Brain pericyte (primary cell): ENCODE measurements at places on chromosomes 1 and 21.

DNA sequence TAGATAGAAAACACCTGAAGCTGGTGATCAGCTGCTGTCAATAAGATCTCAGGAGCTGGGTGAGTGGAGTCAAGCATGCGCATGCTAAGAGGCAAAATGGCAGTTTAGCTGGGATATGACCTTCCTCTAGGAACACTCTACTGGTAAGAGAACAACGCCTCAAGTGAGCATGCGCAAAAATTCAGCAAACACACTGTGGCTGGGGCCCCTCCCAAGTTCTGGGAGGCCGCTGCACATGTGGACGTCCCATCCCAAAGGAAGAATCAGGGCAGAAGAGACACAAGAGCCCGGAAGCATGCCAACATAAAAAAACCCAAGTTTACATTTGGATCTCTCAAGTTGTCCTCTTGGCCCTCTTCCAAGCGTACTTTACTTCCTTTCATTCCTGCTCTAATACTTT, 126.3 kb upstream of the F3 start:
- no peak for DNase-seq

GRCh38 chr1:43573066-43573800, 42.5 kb downstream of the PTPRF start:
- DNase-seq, result peak; percentile 65

- no peak for DNase-seq
Measured at GRCh38 chr1:79501153-79501552, 494.6 kb upstream of the ADGRL4 start.

GRCh38 chr1:87450615-87451209, 122.0 kb downstream of the LMO4 start:
- no peak for DNase-seq

GRCh38 chr21:46622226-46622625, 13.2 kb upstream of the PRMT2 start:
- peak; percentile 85 for DNase-seq

DNA sequence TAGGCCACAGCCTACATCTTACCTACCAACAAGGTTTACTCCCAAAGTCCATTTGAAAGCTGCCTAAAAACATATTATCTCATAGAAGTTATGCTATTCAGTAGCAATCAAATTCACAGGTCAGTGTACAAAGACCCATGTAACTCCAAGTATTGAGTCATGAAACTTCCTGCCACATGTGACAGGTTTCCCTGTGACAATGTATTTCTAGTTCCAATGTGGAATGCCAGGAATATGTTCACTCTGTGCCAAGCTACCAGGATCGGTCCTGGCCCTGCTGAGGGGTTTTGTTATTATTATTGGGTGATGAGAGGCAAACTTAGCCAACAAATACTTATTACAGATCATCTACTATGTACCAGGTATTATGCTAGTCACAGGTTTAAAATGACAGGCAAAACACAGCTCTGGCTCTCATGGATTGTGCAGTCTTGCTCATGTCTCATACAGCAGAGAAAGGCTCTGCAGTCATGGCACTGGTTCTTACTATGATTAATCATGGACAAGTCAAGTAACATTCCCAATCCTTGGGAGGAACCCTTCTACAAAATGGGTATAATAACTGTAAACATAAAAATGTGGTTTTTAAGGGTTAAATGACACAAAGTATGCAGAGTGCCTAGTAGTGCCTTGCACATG, 22.5 kb downstream of the DPH5 start:
- no peak for DNase-seq

GRCh38 chr1:16984717-16985116, 4.3 kb upstream of the MFAP2 start:
- DNase-seq, result peak; percentile 63

DNA sequence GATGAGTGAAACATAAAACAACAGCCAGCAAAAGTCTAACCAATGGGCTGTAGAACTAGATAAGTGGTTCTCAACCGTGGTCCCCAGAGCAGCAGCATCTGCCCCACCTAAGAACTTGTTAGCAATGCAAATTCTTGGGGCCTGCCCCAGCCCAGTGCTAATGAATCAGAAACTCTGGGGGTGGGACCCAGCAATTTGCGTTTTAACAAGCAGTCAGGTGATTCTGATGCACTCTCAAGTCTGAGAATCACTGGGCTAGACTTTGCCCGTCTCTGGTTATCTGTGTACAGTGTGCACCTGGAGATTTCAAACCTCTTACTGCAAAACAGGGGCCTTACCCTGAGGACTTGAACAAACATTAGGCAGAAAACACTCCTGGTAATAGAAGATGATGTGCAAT, 66.5 kb downstream of the PLXNA2 start:
- DNase-seq, result no peak

DNA sequence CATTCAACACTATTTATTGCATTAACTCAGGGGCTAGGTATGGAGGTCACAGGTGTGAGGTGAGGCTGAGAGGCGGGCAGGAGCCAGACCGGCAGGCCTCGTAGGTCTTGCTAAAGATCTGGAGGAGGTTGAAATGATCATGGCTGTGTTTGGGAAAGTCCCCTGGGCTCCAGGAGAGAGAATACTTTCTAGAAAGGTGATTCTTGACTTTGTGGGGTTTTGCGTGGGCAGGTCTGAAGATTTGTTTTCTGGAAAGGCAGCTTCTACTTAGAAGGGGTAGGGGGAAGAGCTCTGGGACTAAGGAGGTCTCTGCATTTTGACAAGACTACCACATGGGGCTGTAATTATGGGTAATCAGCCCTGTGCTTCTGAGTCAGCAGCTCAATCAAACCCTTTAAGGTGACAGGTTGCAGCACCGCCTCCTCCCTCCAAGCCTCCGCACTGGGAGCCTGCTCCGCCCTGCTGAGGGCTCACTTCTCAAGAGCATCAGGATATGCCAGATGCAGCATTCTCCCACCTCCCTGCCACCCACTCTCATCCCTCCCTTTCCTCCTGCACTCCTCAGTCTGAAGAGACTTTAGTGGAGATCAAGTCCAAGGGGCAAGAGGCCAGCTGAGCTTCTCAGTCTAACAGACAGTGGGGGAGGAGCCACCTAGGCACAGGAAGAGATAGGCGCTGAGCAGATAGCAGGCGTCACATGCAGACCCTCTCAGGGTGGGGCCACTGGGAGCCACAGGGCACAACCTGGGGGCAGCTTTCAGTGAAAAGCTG, 30.5 kb downstream of the SLC30A1 start:
- no peak for DNase-seq

DNA sequence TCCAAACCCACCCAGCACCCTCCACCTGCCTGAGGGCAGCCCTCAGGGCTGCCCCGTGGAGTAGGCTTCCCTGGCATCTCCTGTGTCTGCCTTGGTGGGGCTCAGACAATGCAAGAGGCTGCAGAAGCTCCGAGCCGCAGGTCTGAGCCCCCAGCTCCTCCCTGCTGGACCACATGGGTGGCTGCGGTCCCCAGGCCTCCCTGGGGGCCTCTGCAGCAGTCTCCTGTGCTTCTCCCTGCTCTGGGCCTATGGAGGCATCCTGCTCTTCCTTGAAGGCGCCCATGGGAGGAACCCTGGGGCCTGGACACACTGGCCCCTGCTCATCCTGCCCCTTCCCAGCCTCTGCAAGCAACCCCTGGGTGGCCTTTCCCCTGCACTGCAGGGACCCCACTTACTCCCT, 86.1 kb upstream of the ACTRT2 start:
- DNase-seq, result no peak

- DNase-seq, result no peak
Measured at GRCh38 chr21:44486302-44486701, 31.0 kb downstream of the LRRC3 start.

- DNase-seq, result no peak
Measured at GRCh38 chr1:241964550-241965282, 7.1 kb downstream of the BECN2 start.

DNA sequence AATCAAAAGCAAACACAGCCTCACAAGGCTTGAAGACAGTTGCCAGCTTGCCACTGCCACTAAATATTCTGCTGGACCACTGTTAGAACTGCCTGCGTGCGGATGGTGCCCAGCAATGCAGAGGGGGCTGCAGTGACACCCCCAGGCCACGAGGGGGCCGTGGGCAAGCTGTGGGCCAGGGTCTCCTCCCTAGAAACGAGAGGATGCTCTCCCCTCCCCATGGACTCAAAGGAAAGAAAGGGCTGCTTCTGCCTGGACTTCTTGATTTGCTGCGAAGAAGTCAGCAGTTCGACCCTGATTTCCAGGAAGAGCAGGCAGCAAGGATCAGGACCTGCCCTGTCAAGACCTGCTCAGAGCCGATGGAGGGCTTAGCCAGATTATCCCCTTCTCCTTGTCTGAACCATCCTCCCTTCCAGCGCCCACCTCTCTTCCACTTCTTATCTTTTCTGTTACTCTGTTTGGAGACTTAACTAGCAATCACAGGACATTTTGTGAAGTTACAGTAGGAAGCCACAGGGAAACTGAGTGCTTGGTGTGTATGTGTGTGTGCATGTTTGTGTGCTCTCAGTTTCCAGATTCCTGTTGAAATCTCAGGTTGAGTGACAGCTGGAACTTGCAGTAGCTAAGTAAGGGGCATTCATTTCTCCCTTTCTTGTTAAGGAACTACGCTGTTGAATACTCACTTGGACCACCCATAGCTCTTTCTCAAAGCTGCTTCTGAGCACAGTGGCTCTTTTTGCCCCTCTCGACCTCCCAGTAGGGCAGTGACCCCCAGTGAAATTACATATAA, 2.7 kb downstream of the MAN1C1 start:
- DNase-seq, result no peak

DNA sequence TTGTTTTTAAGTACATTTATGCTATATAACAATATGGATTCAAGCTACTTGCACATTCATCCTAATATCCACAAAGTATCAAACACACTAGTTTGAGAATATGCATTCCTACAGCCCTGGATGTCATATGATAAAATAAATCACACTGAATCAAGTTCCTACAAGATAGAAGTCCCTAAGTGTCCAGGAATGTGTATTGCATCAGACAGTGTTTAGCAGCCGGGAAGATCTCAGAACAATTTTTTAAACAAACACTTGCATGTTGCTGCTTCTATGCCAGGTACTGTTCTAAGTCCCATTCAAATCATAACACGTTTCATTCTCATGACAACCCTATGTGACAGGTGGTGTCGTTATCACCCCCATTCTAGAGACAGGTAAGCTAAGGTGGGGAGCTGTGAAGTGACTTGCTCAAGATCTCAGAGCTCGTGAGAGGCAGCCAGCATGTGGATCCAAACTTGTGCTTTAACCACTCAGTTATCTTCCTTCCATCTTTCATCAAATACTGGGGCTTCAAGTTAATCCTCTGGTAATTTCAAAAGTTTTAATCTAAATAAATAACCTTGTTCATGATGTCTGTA, 68.3 kb upstream of the KIF26B start:
- no peak for DNase-seq

- no peak for DNase-seq
Measured at GRCh38 chr1:63824451-63824850, 50.6 kb downstream of the ROR1 start.

GRCh38 chr1:28135371-28136168, 40.9 kb downstream of the PTAFR start:
- DNase-seq, result no peak

DNA sequence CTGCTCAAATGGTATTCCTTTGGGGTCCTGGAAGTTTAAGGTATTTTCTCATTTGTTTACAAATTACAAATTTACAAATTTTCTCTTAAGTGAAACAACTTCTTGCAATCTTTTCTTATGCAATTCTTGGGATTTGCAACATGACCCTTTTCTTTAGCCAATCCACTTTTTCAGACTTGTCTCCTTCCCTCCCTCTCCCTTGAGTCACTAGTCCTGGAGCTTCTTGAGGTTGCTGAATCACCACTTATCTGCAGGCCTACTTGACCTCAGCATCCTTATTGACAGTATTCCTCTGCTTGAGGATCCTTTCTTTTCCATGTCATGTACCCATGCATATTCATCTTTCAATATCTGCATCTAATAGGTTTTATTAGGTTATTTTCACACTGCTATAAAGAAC, 302.8 kb upstream of the ADAMTS5 start:
- no peak for DNase-seq

DNA sequence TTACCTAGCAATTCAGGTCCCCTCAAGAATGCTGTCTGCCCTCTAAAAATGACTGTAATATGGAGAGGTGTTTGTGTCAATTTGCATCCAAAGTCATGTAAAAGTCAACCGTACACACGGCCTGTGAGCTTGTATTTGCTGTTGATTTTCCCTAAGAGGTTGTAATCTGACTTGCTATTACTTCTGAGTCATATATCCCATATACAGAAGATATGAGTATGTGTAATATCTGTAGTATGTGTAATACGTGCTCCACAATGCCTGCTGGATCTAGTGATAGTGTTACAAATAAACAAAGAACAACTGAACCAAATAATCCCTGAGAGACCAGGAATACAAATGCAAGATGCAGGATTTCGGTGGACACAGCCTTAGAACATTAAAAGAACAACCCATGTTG, 1.4 kb upstream of the KCNJ6 start:
- no peak for DNase-seq

- no peak for DNase-seq
Measured at GRCh38 chr1:6580593-6581409, 1.0 kb downstream of the ZBTB48 start.

DNA sequence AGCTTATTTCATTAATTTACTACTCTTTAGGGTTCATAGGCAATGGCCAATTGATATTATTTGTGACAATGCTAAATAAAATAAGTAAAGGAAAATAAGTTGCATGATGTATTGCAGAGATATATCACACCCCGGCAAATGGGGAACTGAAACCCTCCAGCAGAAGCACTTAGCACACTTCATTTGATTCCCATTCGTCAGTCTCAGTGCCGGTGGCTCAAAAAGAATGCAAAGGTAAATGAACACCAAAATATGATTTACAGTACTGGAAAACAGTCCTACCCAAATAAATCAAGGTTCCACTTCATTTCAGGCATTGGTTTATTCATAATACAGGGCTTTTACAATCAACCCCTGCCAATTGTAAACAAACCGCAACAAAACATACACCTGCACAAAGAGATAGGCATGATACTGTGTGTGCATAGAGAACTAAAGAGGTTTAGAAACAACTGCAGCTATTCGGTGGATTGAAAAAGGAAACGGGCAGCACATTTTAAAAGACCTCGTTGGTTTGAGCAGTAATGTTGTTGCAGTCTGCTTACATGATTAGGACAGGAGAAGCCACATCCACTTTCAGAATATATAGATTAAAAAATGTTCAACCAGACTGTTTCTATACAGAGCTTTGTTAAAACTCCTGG, 1019.2 kb downstream of the TTLL7 start:
- DNase-seq, result no peak

GRCh38 chr1:161483361-161483760, 21.9 kb upstream of the FCGR2A start:
- no peak for DNase-seq

GRCh38 chr1:167400359-167400953, 117.9 kb downstream of the CD247 start:
- DNase-seq, result no peak

- DNase-seq, result no peak
Measured at GRCh38 chr1:226414098-226414698, 6.3 kb upstream of the PARP1 start.

DNA sequence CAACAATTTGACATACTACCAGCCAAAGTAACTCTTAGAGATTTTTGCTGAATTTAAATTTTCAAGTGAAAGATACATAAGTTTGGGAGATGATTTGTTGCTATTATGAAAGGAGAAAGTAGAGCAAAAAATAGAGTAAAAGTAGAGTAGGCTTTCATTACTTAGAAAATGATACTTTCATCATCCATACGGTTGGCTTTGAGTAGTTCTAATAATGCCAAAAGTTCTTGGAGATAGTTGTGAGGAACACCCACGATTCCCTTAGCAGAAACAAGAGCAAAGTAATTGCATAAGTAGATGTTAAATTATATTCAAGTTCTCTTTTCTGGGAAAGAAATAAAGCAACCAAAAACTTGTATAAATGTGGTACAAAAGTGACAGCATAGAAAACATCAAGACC, 95.0 kb upstream of the VAV3 start:
- DNase-seq, result no peak

GRCh38 chr1:193083365-193084088, 21.7 kb downstream of the GLRX2 start:
- no peak for DNase-seq

GRCh38 chr1:236916131-236916800, 88.0 kb downstream of the MT1HL1 start:
- DNase-seq, result no peak
